ENCODE measurements at places on chromosomes 1 and 21.

DNA sequence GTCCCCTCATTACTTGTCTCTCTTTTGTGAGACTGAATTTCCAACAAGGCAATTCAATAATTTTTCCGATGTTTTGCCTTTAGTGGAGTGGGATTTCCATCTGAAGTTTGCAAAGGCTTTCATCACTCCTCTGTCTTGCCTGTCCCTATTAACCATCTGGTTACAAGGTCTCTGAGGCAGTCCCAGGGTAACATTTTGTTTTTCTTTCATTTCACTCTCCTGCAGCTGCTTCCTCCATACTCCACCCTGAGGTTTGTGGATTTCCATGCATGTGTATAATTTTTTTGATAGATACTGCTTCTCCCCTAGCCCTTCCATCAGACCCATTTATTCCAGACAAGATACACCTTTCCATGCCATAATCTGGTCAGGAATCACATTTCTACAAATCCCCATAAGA lies 366.8 kb downstream of the PTBP2 start:
- DNase-seq = no peak

GRCh38 chr21:26635681-26636080 lies 62.6 kb upstream of the CYYR1 start:
- peak; percentile 48 for DNase-seq

- DNase-seq = peak; percentile 29
Measured at GRCh38 chr1:231338270-231339128, at the start of gene SPRTN. Gene SPRTN (plus strand): TSS chr1:231338293. CDS start chr1:231338384, 91 bp downstream.

- DNase-seq = peak; percentile 42
Measured at GRCh38 chr1:214455971-214456867, 95.2 kb downstream of the PTPN14 start.

- DNase-seq = no peak
Measured at GRCh38 chr1:59619557-59619956, 195.2 kb upstream of the HOOK1 start.

DNA sequence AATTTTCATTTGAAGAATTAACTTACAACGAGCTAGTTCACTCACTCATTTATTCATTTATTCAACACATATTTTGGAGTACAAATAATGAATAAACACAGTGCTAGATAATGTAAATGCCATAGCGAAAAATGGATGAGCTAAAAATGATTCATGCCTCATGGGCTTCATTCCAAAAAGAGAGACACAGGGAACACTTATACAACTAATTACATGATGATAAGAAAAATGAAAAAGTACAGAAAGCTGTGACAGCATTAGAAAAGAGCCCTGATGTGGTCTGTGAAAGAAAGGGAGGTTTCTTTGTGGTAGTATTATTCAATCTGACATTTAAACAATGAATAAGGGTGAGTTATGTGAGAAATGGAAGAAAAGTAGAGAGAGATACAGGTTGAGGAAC lies 726.4 kb downstream of the AMY1C start:
- DNase-seq = peak; percentile 7

DNA sequence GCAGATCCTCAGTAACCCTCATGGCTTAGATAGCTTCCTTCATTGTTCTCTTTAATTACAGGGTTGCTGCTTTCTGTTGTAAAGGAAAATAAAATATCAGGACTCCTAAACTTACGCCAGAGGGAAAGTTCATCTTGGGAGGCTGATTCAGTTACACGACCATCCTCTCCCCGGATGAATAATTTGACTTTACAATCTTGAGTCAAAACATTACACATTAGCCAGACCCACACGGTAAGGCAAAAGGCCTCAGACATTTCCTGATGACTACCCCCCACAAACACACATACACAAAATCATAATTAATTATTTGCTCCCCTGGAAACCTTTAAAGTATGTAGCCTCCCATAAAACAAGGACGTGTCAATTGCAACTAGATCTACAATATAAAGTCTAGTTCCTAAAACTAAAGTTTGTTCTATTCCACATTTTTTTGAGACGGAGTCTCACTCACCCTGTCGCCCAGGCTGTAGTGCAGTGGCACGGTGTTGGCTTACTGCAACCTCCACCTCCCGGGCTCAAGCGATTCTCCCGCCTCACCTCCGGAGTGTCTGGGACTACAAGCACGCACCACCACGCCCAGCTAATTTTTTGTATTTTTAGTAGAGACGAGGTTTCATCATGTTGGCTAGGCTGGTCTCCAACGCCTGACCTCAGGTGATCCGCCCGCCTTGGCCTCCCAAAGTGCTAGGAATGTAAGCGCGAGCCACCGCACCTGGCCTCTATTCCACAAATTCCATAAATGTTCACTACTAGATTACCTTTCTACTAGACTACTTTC lies 830 bp upstream of the PRDX1 start:
- DNase-seq = no peak

DNA sequence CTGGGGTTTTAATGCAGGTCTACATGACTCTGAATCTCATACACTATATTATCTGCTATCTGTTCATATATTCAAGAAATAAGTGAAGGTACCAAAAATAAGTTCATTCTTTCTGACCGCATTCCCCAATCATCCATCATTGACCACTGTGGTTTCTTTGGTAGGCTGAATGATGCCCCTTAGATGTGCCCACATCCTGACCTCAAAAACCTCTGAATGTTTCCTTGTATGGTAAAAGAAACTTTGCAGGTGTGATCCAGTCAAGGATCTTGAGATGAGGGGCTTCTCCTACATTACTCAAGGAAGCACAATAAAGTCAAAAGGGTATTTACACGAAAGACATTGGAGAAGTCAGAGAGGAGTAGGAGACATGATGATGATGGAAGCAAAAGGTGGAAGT lies 60.6 kb upstream of the LRRC8B start:
- DNase-seq = no peak

DNA sequence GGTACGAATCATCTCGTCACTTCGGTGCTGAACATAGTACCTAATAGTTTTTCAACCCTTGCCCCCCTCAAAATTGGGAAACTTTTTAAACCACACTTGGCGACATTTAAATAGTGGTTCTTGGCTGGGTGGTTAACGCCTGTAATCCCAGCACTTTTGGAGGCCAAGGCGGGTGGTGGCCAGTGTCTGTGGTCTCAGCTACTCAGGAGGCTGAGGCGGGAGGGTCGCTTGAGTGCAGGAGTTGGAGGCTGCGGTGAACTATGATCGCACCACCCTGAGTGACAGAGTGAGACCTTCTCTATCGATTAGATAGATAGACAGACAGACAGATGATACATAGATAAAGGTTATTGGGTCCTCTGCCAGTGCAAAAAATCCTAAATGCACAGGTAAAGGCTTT lies 55.5 kb upstream of the RASAL2 start:
- DNase-seq = no peak

DNA sequence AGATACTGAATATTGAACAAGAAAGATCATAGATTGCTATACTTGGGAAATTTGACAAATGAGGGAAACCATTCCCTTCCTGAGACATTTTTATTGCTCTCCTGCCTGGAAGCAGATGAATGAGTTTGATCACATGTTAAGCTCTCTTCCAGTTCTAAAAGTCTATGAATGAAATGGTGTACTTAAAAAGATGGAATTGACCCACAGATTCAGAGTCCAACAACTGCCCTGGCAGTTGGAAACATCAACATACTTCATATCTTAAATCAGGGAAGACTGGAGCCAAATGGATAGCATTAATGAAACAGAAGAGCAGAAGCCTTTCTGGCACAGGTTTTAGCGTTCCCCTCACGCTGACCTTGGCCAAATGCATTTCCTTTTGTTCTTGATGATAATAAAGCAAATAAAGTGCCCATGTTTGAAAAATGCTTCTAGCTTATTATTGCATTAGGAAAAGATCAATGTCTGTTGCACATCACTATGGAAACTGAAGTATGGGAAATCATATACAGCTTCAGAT lies 142.6 kb downstream of the ESRRG start:
- DNase-seq = peak; percentile 12

DNA sequence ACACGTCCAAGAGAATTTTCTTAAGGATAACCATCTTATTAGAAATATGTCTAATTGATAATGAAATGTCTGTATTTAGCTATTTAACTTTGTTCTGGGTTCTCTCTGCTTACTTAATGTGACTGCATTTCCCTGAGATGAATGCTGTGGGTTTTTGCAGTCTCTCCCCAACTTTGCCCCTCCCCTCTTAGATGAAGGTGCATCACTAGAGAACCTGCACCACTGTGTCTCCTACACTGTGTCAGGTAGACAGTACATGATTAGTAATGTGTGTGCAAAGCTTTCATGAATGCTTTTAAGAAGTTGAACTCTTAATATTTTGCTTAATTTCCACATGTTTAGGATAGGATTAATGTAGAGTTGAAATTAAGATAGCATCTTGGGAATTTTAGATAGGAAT lies 51.7 kb downstream of the LRRC8D start:
- DNase-seq = no peak

GRCh38 chr1:67850151-67850551 lies 16.9 kb upstream of the GNG12 start:
- DNase-seq = peak; percentile 52

DNA sequence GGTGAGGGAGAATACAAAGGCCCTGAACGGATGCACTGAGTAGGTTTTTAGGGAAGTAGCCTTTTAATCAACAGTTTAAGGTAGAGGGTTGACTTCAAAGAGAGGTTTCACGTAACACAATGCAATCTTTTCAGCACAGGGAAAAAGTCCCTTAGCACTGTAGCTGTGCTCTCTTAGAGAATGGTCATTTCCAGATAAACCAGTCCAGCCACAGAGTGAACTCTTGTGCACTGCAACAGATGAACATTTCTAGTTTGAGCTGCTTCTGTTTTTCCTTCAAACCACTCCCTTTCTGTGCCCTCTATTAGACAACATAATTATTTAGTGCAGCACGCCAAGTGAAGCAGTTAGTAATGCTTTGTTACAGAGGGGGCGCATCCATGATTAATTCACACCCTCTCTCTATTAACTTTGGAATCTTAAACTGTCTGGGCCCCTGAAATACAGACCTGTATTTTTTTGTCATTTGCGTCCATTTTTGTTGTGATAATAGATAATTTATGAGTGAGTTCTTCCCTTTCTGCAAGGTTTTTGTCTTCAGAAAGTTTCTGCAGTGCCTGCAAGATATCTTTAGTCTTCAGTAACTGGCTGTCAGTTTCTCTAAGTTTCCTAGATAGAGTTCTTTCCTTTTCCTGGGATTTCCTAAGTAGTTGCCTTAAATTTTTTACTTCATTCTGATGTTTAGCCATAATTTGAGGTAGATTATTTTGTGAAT lies 22.9 kb downstream of the LCA5L start:
- no peak for DNase-seq

GRCh38 chr1:231612393-231613089 lies 14.0 kb upstream of the DISC1 start:
- no peak for DNase-seq

- DNase-seq = peak; percentile 67
Measured at GRCh38 chr1:27787895-27788294, 14.9 kb downstream of the STX12 start.

GRCh38 chr1:202106340-202107254 lies 16.1 kb upstream of the GPR37L1 start:
- DNase-seq = no peak

- DNase-seq = peak; percentile 82
Measured at GRCh38 chr1:94068999-94069918, 51.7 kb downstream of the ABCA4 start.

- DNase-seq = peak; percentile 39
Measured at GRCh38 chr21:36425286-36425685, 40.1 kb downstream of the CHAF1B start.

DNA sequence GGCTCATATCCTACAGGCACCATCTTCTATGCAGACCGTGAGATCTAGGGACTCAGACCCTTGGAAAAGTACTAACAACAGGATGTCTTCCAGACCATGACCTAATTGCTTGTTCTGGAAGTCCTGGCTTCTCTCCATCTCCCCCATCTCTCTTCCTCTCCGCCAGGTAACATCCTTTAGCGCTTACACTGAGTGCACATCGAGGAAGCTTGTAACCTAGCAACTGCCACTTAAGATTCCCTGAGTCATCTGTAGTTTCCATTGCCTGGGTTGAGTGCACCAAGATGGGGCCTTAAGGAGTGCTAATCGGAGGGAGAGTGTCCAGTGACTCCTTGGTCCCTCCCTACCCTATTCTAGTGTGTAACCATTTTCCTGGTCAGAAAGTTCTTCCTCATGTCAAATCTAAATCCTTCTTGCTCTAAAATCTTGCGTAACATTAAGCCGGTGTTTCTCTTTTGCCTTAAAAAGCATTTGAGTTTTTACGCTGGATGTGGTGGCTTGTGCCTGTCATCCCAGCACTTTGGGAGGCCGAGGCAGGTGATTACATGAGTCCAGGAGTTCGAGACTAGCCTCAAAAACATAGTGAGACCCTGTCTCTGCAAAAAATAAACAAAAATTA lies 9.7 kb downstream of the KLHDC8A start:
- peak; percentile 58 for DNase-seq

DNA sequence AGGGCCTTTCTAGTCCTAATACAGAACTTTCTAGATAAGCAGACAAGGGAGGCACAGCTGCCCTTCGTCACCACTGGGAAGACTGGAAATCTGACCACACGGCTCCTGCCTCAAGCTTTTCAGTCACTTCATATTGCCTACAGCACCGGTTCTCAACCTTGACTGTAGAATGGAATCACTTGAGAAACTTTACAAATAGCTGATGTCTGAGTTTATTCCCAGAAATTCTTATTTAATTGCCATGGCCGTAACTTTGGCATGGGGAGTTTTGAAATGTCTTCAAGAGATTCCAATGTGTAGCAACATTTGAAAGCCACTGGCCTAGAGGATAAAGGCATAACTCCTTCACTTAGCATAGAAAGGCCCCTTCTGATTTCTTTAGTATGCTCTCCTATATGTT lies 42.4 kb upstream of the STMN1 start:
- no peak for DNase-seq

DNA sequence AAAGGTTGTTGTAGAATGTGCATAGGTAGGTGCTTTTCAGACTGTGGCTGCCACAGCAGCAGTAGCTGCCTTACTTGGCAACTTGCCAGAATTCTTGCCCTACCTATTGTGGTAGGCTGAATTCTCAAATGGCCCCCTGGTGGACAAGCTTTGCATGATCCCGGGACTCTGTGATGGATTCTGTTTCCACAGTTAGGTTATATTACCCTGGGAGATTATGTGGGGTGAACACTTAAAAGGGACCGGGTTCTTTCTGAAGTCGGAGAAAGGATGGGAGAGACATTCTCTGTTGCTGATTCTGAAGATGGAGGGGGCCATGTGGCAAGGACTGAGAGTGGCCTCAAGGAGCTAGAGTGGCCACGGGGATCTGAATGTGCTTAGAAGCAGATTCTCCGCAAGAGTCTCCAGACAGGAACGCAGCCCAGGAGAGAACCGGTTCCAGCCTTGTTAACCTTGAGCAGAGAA lies 32.1 kb upstream of the KCNE1 start:
- peak; percentile 64 for DNase-seq

DNA sequence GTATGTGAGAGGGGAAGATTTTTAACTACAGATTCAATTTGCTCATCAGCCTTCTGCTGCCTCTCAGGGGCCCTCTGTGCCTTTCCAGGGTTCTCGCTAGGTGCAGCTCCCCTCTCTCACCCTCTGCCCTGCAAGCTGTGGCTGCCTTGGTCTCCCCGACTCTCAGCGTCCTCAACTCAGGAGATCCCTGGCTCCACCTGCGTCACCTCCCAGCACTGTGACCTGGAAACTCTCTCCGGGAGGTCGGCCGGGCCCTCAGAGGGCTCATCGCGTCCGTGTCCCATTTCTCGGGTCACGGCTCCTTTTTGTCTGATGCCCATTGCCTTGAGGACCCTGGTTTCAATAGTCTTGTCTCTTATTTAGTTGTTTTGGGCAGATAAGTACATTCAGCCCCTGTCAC lies 63.5 kb upstream of the ADARB1 start:
- no peak for DNase-seq
